ENCODE measurements at places on chromosomes 1 and 21.

DNA sequence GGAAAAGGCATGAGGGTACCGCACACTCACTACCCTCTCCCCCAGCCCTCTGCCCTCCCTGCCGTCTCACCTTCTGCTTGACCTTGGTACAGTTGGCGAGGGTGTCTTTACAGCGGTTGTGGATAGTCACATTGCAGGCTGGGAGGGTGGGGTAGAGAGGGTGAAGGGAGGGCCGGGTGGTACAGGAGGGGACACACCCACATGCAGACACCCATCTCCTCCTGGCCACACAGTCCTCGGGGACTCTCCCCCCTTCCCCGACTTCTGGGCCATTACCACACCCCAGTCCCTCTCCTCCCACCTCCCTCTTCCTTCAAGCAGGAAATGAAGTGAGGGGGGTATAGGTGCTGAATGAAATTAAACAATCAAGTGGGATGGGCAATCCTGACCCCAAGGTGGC, 11.6 kb downstream of the ARHGEF2 start:
- DNase-seq: no peak

DNA sequence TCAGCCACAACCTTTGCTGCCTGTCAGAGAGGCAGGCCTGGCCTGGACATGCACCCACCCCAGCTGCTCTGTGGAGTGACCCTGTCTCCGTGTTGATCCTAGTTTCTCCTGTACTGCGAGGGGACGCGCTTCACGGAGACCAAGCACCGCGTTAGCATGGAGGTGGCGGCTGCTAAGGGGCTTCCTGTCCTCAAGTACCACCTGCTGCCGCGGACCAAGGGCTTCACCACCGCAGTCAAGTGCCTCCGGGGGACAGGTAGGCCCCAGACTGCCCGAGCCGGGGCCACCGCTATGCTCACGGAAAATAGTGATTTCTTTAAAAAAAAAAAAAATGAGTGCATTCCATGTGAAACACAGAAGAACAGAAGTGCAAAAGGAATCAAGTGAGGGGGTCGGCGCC, 41.6 kb upstream of the TRAPPC10 start:
- no peak for DNase-seq

DNA sequence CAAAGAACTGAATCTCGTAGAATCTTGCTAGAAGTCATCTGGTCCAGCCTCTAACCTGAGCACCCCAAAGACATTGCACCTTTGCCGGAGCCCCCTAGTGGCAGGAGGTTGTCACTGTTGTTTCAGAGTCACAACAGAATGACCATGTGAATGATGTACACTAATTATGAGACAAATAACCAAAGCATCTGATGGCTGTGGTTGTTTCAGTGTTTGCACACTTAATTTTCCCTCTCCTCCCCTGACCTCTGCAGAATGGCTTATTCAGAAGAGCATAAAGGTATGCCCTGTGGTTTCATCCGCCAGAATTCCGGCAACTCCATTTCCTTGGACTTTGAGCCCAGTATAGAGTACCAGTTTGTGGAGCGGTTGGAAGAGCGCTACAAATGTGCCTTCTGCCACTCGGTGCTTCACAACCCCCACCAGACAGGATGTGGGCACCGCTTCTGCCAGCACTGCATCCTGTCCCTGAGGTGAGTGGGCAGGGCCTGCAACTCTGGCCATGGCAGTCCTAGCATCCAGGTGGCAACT, 26.4 kb downstream of the TRAF5 start:
- no peak for DNase-seq

DNA sequence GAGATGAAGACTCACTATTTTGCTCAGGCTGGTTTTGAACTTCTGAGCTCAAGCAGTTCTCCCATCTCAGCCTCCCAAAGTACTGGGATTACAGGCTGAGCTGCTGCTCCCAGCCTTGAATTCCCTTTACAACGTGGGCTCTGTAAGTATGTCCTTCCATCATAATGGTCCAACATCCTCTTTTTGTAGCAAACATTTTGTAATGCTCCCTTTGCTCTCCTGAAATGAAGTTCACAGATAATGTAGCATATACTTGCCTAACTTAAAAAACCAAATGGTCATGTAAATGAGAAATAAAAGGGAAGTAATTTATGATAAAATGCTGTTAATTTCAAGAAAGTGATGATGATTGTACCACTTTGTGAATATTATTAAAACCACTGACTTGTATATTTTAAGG, 30.5 kb upstream of the THEM4 start:
- DNase-seq: no peak

DNA sequence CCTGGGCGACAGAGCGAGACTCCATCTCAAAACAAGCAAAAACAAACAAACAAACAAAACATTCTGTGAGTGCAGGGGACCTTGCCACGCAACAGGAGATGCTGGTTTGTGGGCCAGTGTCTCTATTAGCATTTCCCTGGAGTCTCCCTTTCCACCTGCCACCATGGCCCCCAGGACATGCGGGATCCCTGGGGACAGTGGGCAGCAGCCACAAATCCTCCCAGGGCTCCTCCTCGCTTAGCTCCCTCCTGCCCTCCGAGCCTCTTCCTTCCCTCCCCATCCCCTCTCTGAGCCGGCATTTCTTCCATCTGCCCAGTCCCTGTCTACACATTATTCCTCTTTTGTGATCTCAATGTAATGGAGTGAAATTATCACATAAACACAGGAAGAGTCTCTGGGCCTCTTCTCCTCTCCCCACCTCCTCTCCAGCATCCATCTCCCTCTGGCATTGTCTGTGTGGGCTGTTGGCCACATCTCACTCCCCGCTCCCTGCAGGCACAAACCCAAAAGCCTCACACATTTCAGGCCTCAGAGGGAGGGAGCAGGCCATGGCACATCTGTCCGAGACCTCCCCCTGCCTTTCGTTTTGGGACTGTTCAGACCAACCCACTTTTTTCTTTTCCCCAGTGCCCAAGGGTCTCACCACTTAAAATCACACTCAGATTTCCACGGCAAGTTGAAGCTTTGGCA, 144.3 kb downstream of the MIS18A start:
- DNase-seq: no peak

- DNase-seq: no peak
Observed at GRCh38 chr1:176068901-176069300, 138.2 kb downstream of the COP1 start.

DNA sequence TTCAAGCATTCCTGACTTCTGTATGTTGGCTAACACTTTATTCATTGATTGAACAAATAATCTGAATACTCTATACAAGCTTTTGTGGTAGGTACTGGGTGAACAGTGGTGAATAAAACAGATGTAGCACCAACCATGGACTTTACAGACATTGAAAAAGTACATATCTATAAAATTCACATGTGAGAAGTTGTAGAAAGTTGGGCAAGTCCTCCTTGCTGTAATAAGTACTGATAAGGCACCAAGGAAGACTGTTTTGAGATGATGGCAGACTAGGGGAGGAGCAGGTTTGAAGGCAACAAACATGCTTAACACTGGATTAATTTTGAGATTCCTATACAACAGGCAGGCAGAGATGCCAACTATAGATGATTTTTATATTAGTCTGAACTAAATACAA, 42.4 kb downstream of the RNF2 start:
- DNase-seq: no peak

- no peak for DNase-seq
Observed at GRCh38 chr1:116760487-116760886, 6.3 kb downstream of the CD2 start.

DNA sequence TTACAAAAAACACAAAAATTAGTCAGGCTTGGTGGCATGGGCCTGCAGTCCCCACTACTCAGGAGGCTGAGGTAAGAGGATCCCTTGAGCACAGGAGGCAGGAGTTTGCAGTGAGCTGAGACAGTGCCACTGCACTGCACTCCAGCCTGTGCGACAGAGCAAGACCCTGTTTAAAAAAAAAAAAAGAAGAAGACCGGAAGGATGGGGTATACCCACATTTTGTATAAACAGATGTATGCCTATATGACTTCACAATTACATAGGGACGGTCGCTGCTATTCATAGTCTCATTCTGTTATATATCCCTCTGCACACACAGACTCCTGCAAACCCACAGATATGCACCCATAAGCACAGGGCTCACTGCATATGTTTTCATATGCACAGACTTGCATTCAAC, 12.7 kb downstream of the LCK start:
- DNase-seq: peak; percentile 8

DNA sequence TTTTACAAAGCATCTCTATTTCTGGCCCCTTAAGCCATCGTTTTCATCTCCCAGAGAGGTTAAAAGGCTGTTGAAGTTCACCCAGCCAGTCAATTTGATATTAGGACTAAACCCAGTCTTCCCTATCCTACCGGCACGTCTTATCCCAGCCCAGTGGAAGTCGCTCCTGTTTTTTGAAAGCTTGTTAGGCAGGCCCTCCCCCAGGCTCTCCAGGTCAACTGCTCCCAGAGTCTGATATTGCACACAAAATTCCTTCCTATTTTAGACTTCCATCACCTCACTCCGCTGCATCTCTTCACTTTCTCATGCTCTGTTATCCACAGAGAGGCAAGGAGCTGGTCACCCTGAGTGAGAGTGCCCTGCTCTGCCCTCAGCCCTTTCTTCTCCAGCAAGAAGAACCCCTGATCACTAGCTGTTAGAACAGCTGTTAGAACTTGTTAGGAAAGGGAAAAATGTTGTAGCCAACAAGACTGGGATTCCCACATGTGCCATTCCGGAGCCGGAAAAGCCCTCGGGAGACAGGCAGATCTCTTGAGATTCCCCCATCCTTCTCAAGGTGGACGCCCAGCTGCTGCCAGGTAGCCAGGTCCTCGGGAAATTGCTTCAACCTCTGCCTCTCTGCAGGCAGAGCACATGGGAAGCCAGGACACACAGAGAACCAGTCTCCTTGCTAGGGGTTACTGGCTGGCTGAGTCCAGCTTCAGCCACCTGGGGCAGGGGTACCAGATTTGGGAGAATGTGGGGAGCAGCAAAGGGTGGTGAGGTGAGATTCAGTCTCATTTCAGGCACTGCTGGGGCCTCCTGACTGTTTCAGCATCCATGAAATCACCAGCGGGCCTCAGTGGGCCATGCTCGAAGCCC, 25.7 kb downstream of the PLXNA2 start:
- no peak for DNase-seq

- DNase-seq: no peak
Observed at GRCh38 chr21:41360072-41360821, 1.6 kb upstream of the MX2 start.

DNA sequence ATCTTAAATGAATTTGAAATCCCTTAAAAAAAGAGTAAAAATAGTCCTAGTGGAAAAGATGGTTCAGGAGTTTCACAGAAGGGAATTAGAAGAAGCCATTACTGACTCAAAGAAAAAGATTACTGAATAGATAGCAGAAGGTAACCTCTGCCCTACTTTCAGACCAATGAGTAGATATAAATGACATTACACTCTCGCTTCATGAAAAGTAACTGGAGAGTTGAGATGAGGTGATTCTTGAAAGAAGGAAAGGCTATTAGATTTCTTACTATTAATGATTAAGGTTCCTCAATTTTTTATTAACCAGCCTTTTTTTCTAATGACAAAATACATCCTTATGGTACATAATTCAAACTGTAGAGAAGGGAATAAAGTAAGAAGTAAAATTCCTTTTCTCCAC, 28.3 kb downstream of the CCN1 start:
- DNase-seq: no peak
